ENCODE measurements at places on chromosomes 4 and X.
A peak's percentile ranks its signal among the peaks of the same experiment; 100 is the strongest.

- DNase-seq: no peak
Observed at GRCh38 chr4:67615119-67615518, 56.6 kb downstream of the STAP1 start.

GRCh38 chr4:73740353-73740778, at the start of gene CXCL8:
Gene CXCL8 (plus strand): TSS chr4:73740569. CDS start chr4:73740659, 90 bp downstream.
- peak; percentile 95 for DNase-seq

GRCh38 chr4:70192895-70193294, 2.6 kb upstream of the ODAM start:
- DNase-seq: no peak

DNA sequence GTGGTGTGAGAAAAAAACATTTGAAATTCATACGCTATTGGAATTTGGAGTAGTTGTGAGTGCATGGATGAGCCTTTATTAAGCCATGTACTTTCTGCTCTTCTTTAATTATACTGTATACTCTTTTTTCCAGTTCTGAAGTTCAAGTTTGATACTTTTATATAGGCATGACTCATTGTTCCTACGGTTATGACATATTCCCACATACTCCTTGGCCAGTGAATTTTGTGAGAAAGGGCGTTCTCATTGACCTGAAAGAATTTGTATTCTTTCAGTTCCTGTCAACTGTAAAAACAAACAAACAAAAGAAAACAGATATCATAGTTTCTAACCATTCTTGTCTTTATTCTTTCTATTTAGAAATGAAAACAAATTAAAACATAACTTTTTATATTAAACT, 407.3 kb downstream of the MAPK10 start:
- peak; percentile 40 for DNase-seq

DNA sequence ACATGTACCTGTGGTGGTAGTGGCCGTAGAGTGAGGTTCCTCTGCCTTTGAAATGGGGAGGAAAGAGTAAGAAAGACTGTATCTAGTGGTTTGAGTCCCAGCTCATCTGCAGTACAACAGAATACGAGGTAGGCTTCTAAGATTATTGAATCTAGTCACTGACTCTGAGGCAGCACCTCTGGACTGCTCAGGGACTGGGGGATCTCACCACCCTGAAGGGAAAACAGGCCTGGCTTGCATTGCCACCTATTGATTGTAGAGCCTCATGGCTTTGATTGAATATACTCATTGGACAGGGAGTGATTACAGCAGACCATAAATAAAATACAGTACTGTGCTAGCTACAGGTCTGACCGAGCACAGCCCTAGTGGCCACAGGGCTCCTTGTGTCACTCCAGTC, 50.5 kb downstream of the GPR174 start:
- DNase-seq: no peak

DNA sequence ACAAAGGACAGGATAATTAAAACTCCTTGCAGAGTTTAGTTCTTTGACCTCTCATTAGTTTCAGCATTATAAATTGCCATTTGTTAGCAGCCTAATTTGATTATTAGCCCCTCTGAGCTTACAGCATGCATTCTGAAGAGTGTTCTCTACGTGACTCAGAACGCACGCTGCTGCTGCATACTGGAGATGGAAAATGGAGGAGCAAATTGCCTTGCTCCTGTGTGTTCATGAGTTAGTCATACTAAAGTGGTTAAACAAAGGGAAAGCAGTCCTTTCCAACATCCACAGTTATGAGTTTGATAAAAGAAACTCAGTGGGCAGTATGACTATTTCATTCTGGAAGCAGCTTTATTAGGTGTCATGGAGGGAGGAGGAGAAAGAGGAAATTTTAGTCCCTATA, 922.5 kb downstream of the RPA4 start:
- DNase-seq: peak; percentile 5

- DNase-seq: no peak
Observed at GRCh38 chr4:5640096-5640495, 68.3 kb downstream of the EVC2 start.

DNA sequence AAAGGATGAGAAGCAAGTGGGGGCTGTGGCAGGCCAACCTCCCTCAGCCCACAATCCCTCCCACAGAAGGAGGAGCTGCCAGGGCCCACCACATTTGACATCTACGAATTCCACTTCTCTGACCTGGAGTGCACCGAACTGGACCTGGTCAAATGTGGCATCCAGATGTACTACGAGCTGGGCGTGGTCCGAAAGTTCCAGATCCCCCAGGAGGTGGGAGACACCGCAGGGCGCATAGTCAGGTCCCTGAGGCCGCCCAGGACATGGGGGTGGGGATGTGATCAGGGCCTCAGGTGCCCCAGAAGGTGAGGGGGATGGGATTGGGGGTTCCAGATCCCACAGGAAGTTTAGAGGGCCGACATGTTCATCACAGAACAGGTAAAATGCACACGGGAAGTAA, 13.7 kb downstream of the ATP5ME start:
- DNase-seq: no peak

Data from RCC 7860 (cell line).